Natural killer cell (primary cell): ENCODE measurements at places on chromosomes 5 and 9. TPM values are rescaled to one million over a fixed set of nuclear protein-coding genes. Genes with fewer than 3 reads are reported as not detected.

- no peak for DNase-seq
Observed at GRCh38 chr9:37656936-37657335, 6.2 kb downstream of the FRMPD1 start.

GRCh38 chr5:164060786-164061355, 555.5 kb downstream of the MAT2B start:
- no peak for DNase-seq

GRCh38 chr5:148924817-148925216, 98.4 kb downstream of the ADRB2 start:
- no peak for DNase-seq

DNA sequence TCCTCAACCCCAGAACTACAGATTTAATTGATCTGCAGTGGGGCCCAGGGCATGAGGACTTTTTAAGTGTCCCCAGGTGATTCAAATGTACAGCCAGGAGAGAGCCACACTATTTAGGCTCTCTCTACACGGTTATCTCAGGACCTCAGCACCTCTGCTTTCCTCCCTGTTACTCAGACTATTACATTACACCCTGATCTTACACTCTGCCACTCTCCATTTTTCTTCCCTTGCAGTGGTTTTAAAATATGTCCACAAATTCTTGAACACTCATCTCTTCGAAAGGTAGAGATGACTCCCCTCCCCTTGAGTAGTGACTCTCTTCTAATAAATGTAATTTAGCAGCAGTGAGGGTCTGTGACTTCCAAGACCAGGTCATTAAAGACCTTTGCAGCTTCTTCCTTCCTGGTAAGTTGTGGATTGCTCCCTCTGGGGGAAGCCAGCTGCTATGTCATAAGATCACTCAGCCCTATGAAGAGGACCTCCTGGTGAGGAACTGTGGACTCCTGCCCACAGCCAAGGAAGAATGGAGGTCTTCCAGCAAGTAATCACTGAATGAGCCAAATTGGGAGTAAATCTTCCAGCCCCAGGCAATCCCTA, 87.5 kb upstream of the SSBP2 start:
- no peak for DNase-seq

DNA sequence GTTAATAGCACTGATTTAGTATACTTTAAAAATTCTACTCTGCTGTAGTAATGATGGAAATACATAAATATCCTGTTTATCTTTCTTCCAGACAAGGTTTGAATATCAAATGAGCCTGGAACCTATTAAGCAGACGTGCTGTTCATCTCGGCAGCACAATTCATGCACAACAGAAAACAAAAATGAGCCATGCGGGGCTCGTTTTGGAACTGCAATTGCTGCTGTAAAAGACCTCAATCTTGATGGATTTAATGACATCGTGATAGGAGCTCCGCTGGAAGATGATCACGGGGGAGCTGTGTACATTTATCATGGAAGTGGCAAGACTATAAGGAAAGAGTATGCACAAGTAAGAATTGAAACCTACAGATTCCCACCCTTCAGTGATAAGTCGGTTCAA, 79.1 kb upstream of the ITGA2 start:
- DNase-seq, result no peak

Gene ZNF883
- total RNA-seq, result 1.4 TPM
